ENCODE measurements at places on chromosomes 11 and 22. TPM values are rescaled to one million over a fixed set of nuclear protein-coding genes. Genes with fewer than 3 reads are reported as not detected.

The MYO18B gene
- 0.48 TPM for total RNA-seq

The LRRC10B gene
- total RNA-seq = 2.6 TPM

The MPEG1 gene
- not detected for total RNA-seq

The EHF gene
- total RNA-seq = 1.4 TPM

GRCh38 chr22:35754761-35755160, 37.1 kb downstream of the APOL5 start:
- DNase-seq = no peak

DNA sequence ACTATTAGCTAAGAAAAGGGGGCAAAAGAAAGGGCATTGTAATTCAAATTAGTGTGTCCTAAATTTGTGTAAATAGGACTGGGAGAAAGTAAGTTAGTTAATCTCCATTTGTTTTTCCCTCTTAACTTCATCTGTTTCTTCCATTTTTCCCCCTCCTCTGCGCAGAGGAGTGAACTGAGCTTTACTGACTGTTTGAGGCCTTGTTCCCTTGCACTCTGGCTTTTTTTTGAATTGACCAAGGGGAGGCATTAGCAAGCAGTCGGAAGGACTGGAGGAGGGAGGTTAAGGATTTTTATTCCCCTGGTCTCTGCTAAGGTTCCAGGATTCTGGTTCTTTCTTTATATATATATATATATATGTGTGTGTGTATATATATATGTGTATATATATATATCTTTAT, 15.2 kb upstream of the FANCF start:
- DNase-seq = no peak

GRCh38 chr11:119696378-119697222, 32.4 kb downstream of the NECTIN1 start:
- peak; percentile 87 for DNase-seq

GRCh38 chr22:45502215-45503049, at the start of gene FBLN1:
TSS of gene FBLN1 (plus strand) at chr22:45502883. CDS start at chr22:45502986, 103 bp downstream.
- DNase-seq = peak; percentile 97

DNA sequence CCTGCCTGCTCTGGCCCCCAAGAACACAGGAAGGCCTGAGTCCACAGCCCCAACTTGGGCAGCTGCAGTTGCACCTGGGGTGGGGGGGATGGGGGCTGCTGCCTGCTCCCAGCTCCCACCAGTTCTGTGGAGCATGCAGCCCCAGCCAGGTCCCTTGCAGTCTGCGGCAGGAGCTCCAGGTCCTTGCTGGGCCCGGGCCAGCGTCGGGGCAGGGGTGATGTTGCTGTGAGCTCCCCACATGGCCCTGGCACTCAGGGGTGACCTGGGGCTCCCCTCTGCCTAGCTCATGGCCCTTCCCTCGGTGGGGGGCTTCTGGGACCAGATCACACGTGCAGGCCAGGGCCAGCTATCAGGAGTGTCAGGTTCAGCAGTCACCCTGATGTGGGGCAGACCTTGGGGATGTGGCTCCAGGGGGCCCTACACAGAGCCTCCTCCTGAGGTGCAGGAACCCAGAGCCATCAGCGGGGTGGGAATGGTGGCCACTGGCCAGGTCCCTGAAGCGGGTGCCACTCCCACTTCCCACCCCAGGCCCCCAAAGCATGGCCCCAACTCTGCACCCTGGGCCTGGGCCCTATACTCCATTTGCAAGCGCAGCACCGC, 10.4 kb upstream of the MED17 start:
- peak; percentile 21 for DNase-seq

- peak; percentile 73 for DNase-seq
These were observed 9.7 kb downstream of the PDGFB start for GRCh38 chr22:39234867-39235687.

DNA sequence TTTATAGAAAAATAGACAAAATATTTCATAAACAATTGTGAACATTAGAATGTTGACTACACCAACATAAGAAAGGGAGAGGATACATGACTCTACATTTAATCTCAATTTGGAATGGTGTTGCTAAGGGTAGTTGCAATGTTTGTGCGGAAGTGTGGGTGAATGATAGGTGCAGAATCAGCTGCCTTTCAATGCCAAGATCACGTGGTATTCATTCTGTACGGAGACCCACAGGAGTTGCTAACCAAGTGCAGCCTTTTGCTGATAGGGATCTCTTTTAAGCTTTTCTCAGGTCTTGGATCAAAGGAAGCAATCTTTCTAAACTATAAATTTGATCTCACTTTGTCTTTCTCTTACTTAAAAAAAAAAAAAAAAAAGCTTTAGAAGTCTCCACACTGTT, 29.8 kb upstream of the CTSC start:
- DNase-seq = no peak

DNA sequence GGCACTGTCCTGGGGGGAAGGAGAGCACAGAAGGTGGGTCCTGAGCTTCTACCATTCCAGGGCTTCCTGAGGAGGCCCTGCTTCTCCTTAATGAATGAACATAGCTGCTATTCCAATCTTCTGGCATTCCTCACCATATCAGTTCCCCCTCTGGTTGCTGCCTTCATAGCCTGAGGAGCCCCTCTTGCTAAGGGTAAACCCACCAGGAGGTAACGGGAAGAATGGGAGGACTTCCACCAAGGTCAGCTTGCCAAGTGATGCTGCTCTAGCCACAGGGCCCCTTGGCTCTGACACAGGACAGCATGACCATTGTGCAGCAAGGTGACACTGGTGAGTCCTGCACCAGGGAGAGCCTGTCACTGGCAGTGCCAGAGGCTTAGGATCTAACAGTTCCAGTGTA, 1022.5 kb downstream of the TBC1D22A start:
- DNase-seq = no peak

Measured in H7 (cell line).